ENCODE measurements at places on chromosomes 5 and 9.

DNA sequence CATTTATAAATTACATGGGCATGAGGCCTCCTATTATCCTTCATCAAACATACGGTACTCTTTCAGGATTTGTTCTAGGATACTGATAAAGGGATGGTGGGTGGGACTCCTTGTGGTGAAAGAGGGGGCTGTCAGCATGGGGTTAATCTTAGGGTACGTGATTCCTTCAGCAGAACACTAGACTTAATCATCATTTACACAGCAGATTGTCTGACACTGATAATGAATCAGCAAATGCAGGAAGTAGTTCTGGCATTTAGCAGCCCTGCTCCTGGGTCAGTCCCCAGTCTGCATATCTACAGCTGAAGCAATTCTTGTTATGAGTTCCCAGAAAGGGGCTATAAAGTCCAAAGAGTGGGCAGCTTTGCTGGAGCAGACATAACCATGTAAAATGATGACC, 384.6 kb downstream of the SPOCK1 start:
- DNase-seq, result no peak

GRCh38 chr9:78236551-78236910, 656 bp downstream of the CEP78 start:
- DNase-seq, result no peak

DNA sequence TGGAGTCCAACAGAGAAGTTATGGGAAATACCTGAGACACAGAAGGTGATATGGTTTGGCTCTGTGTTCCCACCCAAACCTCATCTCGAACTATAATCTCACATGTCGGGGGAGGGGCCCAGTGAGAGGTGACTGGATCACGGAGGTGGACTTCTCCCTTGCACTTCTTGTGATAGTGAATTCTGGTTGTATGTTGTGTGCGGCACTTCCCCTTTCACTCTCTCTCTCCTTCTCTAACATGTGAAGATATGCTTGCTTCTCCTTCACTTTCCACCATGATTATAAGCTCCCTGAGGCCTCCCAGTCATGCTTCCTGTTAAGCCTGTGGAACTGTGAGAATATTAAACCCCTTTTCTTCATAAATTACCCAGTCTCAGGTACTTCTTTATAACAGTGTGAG, 96.1 kb downstream of the TMEM232 start:
- DNase-seq, result no peak

- no peak for DNase-seq
Measured at GRCh38 chr5:158198636-158199035, 339.7 kb upstream of the CLINT1 start.

- no peak for DNase-seq
Measured at GRCh38 chr5:111775224-111775623, 18.2 kb upstream of the NREP start.

Measured in NCI-H1092 treated with DMSO at 0.1 percent for 48 hours (cell line).